ENCODE measurements at places on chromosomes 2 and 18.

- DNase-seq: no peak
Measured at GRCh38 chr2:220894069-220894468, 678.0 kb downstream of the EPHA4 start.

DNA sequence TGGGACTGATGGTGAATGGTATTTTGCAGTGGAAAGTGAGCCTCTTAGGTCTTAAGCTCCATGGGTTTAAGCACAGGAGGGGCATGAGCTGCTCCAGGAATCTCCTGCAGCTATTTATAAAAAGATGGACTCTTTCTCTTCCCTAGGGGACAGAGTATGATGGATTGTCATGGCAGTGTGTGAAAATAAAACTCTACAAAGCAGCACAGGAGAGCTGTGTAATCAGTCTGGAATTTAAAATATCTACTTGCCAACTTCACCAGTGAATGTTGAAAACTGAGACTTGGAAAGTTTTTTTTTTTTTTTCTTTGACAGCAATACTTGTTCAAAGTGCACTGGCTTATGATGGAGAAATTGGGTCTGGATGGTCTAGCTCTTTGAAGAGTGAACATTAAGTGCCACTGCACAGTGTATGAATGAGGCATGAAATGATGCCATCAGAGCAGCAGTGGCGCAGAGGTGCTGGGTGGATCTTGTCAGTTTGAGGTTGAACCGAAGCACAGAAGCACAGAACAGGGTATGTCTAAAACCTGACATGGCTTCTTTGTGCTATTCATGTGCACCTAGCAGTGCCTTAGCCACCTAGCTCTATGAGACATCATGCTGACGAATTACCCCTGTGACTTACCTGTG is 245.4 kb downstream of the PTPRM start:
- no peak for DNase-seq

- DNase-seq: no peak
Measured at GRCh38 chr2:5689750-5690149, 2.4 kb upstream of the SOX11 start.

DNA sequence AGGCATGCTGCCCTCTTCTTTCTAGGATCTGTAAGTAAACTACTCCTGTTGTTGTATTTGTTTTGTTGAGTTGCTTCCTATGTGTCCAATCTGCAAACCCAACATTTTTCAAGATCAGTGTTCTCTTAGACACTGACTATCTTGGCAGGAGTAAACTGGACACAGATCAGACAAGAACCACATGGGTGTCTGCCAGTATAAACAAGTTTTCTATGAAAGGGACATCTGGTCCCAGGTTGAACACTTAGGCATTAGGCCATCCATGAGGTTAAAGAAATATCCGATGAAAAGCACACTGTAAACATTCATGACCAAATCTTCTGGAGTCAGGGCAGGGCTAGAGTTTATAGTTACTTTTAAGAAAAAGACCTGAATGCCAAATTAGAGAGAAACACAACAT is 441.8 kb downstream of the NYAP2 start:
- no peak for DNase-seq

- no peak for DNase-seq
Measured at GRCh38 chr2:229728370-229728769, 14.0 kb upstream of the DNER start.

GRCh38 chr2:64274399-64275173 is 130.4 kb upstream of the PELI1 start:
- DNase-seq: peak; percentile 70

- DNase-seq: no peak
Measured at GRCh38 chr2:222830164-222830563, 30.7 kb upstream of the ACSL3 start.

DNA sequence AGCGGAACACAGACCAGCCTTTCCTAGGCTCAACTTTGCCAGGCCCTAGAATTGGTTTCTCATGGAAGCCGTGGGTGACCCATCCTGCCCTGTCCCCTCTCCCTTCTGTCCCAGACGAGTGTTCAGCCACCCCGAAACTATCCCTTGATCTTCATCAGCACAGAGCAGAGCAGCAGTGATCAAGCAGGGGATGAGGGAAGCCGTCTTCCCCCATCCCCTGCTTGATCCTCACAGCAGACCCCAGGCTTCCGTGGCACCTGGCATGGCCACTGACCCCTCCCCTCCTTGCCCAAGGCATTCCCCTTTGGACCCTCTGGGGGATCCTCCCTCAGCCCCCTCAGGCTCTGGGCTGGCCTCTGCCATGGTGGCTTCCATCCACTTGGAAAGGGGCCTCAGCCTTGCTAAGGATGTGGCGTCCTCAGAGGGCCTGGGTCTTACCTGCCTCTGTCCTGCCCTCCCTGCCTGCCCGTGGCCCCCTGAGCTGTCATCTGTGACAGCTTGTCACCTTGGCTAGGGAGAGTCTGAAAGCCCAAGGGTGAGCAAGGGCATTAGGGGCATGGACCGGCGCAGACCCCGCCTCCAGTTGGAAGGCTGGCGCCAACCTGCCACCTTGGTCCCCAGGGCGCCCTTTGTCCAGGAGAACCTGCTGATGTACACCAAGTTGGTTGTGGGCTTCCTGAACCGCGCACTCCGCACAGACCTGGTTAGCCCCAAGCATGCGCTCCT is 10.4 kb upstream of the CCDC74A start:
- DNase-seq: no peak

- no peak for DNase-seq
Measured at GRCh38 chr2:138665937-138666336, 114.3 kb downstream of the NXPH2 start.

- no peak for DNase-seq
Measured at GRCh38 chr2:216410550-216410949, 1.7 kb upstream of the SMARCAL1 start.

DNA sequence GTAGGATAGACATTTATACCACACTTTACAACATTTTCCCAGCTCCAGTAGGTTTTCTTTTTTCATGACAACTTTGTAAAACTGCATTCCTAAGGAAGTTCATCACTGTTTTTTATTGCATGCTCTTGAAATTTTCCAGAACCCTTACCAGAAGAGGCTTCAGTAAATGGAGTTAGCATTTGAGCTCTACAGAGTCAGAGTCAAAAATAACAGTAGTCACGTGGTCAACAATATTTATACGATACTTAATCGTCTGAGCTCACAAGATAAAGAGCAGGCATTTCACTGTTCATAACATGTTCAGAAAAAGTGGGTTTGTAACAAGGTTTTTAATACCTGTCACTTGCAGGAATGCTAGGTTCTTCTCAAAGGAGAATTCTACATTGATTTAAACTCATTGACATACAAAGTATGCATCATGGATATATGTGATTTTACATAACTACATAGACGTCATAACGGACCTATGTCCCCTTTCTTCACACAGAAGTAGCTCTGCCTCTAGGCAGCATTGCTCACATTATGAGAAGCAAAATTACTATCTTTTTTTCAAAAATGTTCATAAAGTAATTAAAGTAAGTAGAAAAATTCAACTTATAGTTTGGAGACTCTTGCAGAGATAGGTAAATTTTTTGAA is 187.0 kb upstream of the COL3A1 start:
- no peak for DNase-seq

- DNase-seq: peak; percentile 29
Measured at GRCh38 chr2:209523867-209524266, 100.0 kb downstream of the MAP2 start.

DNA sequence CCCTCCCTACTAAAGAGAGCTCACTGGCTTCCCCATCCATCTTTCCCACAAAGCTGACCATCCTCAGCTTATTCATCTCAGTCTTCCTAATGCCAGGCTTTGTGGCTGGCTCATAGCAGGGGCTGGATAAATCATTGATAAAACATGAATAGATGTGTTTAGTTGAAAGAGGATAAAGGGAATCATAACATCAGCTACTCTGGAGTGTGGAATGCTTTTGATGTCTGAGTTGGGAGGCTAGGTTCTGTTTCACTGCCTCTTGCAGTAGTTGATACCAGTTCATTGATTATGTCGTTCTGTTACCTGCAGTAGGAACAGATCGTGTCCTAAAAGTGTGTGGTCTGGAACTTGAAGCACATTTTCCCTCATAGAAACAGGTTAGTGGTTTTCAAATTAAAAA is 66.3 kb upstream of the HK2 start:
- DNase-seq: no peak

GRCh38 chr2:27544143-27544821 is 38.6 kb upstream of the ZNF512 start:
- no peak for DNase-seq

DNA sequence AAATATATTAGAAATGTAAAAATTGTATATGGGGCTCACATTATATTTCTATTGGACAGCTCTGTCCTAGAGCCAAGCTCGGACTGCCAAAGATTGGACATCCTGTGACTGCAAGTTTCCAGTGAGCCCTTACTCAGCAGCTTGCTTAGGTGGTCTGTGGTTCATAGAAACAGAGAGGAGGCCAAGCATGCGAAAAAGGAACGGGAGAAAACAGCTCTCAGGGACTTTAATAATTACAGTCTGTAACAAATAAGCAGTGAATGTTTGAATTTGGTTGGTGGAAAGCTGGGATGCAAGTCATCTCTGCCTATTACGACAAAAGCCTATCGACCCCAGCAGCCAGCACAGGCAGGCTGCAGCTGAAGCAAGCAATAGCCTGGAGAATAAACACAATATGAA is 35.6 kb downstream of the WIPF1 start:
- no peak for DNase-seq

- no peak for DNase-seq
Measured at GRCh38 chr2:98463081-98463481, 18.4 kb downstream of the INPP4A start.

- no peak for DNase-seq
Measured at GRCh38 chr2:134900151-134900550, 18.5 kb upstream of the CCNT2 start.

GRCh38 chr2:111946294-111947114 is 48.1 kb downstream of the MERTK start:
- DNase-seq: peak; percentile 95

GRCh38 chr2:241573741-241574140 is 15.2 kb downstream of the BOK start:
- no peak for DNase-seq

DNA sequence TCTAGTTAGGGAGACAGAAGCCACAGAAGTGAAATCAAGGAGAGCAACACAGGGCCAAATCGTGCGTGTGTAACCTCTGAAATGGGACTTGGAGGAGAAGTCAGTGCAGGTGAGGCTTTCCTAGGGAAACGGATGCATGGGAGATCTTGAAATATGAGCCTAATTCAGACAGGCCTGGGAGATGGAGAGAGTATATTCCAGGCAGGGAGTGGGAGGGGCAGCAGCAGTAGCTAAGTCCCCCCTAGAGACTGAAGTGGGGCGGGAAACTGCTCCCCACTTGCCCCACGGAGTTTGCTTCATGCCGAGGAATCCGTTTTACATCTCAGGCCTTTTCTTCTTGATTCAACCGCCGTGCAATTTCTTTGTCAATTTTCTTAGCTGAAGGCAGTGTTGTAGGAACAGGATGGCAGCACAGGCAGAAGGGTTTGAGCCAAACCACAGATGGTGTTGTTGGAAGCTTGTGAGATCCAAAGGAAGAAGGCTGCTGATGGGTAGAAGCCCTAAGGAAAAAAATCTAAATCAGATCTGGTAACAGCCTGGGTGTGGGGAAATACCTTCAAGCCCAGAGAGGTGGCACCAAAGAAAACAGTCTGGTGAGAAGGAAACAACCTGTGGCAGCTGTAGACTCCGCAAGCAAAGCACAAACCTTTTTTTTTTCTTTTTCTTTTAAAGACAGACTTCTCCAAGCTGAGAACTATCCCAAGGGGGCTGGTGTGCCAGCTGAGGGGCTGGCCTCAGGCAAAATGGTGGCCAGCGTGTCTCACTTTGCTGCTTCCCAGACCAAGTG is 40.2 kb downstream of the EPAS1 start:
- no peak for DNase-seq

DNA sequence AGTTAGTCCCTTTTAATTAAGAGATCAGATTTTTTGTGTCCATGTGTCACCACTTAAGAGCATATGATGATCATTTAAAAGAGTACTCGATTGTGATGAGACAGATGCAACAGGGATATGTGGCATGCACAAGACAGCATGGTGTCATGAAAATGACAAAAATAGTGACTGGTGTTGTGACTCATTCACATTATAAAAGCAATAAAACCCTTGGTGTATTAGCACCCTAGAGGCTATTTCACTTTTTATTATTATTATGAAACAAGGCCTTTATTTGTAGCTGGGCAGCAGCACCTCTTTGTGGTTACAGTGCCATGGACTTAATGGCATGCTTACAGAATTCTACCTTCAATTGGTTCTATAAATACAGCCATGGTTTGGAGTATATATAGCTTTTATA is 1296.0 kb upstream of the ZEB2 start:
- DNase-seq: no peak

DNA sequence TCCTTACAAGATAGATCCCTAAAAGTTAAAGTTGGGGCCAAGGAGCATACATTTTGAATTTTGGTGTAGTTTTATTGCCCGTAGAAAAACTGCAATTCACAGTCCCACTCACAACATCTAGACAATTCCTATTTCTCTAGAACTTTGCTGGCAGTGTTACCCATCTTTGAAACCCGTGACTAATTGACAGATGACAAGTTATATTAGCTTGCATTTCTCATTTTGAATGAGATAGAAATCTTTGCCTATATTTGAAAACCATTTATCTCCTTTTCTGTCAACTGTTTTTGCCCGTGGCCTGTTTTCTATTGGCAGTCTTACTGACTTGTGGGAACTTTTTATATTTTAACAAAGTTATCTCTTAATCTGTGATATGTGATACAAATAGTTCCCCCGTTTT is 50.0 kb downstream of the OXER1 start:
- DNase-seq: no peak

- DNase-seq: no peak
Measured at GRCh38 chr18:58148954-58149471, 105.0 kb downstream of the NEDD4L start.

DNA sequence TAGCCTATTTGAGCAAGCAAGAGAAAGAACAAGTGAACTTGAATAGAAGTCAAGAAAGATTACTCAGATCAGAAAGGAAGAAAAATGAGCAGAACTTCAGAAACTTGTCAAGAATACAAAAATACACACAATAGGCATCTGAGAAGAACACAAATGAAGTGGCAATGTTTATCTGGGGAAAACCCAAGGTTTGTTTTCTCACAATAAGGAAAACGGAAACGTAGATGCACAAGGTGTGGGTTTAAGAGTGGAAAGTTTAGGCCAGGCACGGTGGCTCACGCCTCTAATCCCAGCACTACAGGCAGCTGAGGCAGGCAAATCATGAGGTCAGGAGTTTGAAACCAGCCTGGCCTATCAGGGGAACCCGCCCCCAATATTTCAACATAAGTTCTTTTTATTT is 159.5 kb upstream of the GYPC start:
- no peak for DNase-seq

GRCh38 chr2:182367401-182367800 is 59.4 kb downstream of the PDE1A start:
- DNase-seq: peak; percentile 19

GRCh38 chr18:74264303-74265020 is 27.3 kb downstream of the CYB5A start:
- no peak for DNase-seq

- no peak for DNase-seq
Measured at GRCh38 chr2:176490061-176490861, 221.0 kb downstream of the MTX2 start.

GRCh38 chr2:238941262-238941792 is 93.4 kb downstream of the TWIST2 start:
- DNase-seq: no peak

GRCh38 chr2:96631804-96632435 is 6.2 kb downstream of the KANSL3 start:
- no peak for DNase-seq

Measured in DMS79 treated with DMSO at 0.1 percent for 48 hours (cell line).